ENCODE measurements at places on chromosomes 5 and 9. TPM values are rescaled to one million over a fixed set of nuclear protein-coding genes. Genes with fewer than 3 reads are reported as not detected.

Gene ELAVL2
- 0.04 TPM for total RNA-seq

Gene IRX2
- total RNA-seq = 1.4 TPM

Gene NTRK2
- 0.02 TPM for total RNA-seq

Gene LMX1B
- 1.1 TPM for total RNA-seq

Gene RARS1
- 91.3 TPM for total RNA-seq

Gene PTBP3
- 30.9 TPM for total RNA-seq

Gene SPTLC1
- 60.2 TPM for total RNA-seq

Gene PCDHAC2
- 4.0 TPM for total RNA-seq

Gene GADD45G
- 0.31 TPM for total RNA-seq

Gene SLC1A3
- 0.05 TPM for total RNA-seq

Gene GPR21
- not detected for total RNA-seq

Gene GLRA1
- not detected for total RNA-seq

Gene HTR1A
- total RNA-seq = not detected

Gene INSL4
- total RNA-seq = 17.1 TPM

Gene SURF6
- 25.0 TPM for total RNA-seq

Gene SPINK7
- total RNA-seq = not detected

Gene MYOZ3
- total RNA-seq = 0.06 TPM

Gene PCBD2
- total RNA-seq = 10.8 TPM

Gene TTC23L
- total RNA-seq = not detected

Gene ZNF366
- total RNA-seq = not detected

Gene LPCAT1
- total RNA-seq = 170 TPM

Gene ANKRD34B
- total RNA-seq = 0.03 TPM

Gene SH3TC2
- total RNA-seq = 0.56 TPM

Gene BRD9
- total RNA-seq = 37.8 TPM

Gene SPINK13
- total RNA-seq = 0.38 TPM

Gene ADAMTS13
- total RNA-seq = 0.60 TPM

Gene PCDHGB1
- 1.9 TPM for total RNA-seq

Gene IFNB1
- total RNA-seq = not detected

Gene FAM78A
- 0.28 TPM for total RNA-seq

Gene DAB2
- total RNA-seq = 7.0 TPM

Gene NUP214
- 25.5 TPM for total RNA-seq

Gene SV2C
- not detected for total RNA-seq

Measured in A549 treated with AZD2906 at 1 μM for 4 hours (cell line).